ENCODE measurements at places on chromosomes 5 and 9. TPM values are rescaled to one million over a fixed set of nuclear protein-coding genes. Genes with fewer than 3 reads are reported as not detected.

SLC45A2 gene
- total RNA-seq = not detected

GRCh38 chr9:15873573-15874177 lies 320.8 kb downstream of the CCDC171 start:
- peak; percentile 55 for DNase-seq

DNA sequence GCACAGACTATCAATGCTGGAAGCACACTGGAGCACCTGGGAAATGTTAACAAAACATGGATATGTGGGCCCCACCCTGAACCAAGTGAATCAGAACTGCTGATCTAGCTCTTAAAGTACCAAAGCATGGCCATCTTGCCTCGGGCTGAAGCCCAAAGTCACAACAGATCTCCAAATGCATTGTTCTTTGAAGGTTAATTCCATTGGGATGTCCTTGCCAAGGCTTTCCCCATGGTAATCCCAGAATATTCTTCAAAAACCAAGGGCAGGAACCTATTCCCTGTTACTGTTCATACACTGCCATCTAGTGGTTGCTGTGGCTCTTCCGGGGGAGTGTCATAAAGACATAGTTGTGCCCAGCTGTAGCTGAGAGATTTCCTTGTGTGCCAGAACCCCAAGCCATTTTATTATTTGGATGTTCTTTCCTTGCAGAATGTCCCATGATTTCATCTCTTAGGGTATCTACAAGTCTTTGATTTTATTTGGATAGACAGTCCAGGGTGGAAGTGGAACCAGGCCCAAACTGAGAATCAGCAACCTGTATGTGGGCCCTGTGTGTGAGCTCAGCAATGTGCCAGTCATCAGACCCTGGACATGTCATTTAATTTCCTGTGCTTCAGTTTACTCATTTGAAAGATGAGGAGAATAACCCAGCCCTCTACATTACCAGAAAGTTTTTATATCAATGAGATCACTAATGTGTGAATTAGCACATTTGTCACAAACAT lies 290.0 kb downstream of the ACTL7B start:
- peak; percentile 75 for DNase-seq

SARDH gene
- total RNA-seq = 0.30 TPM

DNA sequence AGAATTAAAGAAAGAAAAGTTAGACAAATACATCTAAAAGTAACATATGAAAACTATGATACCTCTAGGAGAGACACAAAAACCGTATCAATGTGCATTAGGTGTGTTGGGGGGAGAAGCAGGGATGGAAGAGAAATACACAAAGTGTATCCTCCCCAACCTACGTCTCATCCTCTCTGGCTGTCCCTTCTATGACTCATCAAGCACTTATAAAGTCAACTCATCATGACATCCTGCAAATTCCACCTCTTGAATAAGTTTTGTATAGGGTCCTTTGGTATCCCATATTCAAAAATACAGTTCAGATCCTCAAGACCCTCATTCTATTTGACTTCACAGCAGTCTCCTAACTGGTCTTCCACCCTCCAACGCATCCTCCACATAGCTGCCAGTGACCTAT lies 917.6 kb upstream of the DMAC1 start:
- DNase-seq = no peak

GRCh38 chr5:148855249-148856008 lies 29.0 kb downstream of the ADRB2 start:
- DNase-seq = no peak

Measured in endothelial cell of umbilical vein (primary cell).